MCF 10A (cell line): ENCODE measurements at places on chromosomes 7 and 10.

DNA sequence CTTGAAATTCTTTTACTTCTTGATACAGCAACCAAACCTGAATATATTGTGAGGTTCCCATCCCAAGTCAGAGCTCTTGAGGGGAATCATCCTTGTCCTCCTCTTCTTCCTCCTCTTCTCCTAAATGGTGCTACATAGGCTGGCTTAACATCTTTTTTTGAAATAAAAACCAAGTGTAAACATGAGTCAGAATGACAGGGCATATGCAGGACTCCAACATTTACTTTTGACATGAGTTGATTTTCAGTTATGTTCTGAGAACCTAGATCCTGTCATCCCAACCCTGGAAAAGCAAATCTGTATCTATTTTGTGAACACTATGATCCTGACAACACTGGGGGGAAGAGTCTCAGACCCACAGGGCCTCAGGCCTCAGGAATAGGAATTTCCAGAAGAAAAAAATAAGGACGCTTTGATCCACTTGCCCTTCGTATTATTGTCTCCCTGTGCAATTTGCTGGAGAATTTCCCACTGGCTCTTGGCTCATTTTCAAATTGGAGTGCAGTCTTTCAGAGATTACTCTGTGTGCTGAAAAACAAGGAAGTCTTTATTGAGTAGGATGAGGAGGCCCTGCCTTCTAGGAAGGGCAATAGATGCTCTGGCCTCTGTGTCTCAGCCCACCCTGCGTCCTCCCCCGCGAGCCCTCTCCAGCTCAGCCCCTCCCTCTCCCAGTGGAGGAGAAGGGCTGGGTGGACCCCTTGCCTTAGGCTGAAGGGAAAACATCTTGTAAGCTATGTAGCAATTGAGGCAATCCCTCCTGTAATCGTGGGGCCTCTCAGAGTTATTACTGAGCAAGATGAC lies 121.6 kb downstream of the CREB5 start:
- no peak for DNase-seq

GRCh38 chr7:135159359-135160085 lies 11.0 kb downstream of the CYREN start:
- DNase-seq, result no peak

- DNase-seq, result peak; percentile 20
Measured at GRCh38 chr7:20539201-20539600, 76.3 kb upstream of the ABCB5 start.

- DNase-seq, result peak; percentile 66
Measured at GRCh38 chr10:119608316-119609155, 11.8 kb upstream of the TIAL1 start.

- DNase-seq, result no peak
Measured at GRCh38 chr7:159271781-159272180, 127.1 kb upstream of the VIPR2 start.

DNA sequence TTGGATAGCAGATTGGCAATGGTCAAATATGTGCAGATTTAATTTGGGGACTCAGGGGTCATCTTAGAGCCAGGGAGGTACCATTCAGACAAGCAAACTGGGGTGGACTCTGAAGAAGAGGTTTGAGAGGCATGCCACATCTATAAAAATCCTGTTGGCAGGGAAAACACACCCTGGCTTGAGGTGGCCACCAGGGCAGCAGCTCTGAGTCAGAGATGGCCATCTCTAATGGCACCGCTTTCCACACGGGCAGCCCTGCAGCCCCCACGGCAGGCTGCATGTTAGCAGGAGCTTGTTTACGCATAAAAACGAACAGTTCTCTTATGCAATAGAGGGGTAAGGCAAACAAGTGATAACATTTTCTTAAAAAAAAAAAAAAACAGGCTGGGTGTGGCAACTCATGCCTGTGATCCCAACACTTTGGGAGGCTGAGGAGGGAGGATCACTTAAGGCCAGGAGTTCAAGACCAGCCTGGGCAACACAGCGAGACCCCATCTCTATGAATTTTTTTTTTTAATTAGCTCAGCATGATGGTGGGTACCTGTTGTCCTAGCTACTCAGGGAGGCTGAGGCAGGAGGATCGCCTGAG lies 14.9 kb downstream of the DLG5 start:
- DNase-seq, result peak; percentile 79

- DNase-seq, result no peak
Measured at GRCh38 chr10:6702030-6702429, 122.0 kb upstream of the PRKCQ start.

DNA sequence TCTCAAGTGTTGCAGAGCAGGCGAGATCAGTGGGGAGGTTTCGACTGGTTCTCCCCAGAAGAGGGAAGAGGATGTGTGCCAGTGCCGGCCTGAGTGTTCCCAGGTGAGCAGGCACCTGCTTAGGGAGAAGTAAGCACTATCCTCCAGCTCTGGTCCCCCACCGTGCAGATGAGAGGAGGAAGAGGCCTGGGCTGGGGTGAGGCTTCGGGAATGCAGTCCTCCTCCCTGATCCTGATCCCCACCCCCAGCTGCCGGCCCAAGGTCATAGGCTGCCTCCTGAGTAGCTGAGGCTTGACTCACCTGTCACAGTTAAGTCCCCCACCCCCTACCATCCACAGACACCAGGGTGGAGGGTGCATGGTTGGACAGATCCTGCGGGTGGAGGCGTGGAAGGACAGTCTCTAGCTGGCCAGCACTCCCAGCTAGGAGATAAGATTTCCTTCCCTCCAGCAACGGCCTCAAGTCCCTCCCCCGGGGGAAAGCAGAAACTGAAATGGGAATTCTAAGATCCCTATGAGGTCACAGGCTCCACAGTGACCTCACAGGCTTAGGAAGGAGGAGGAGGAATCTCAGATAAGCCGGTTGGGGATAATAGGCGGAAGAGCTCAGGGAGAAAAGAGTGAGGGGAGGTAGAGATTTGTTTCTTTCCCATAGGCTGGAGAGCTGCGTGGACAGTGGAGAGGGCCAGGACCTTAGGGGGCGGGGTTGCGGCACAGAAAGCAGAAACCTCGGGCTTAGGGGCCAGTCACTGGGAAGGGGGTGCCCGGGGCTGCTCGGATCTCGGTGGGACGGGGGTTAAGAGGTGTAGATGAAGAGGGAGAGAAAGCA lies 1.0 kb downstream of the LRCH4 start:
- DNase-seq, result peak; percentile 30

DNA sequence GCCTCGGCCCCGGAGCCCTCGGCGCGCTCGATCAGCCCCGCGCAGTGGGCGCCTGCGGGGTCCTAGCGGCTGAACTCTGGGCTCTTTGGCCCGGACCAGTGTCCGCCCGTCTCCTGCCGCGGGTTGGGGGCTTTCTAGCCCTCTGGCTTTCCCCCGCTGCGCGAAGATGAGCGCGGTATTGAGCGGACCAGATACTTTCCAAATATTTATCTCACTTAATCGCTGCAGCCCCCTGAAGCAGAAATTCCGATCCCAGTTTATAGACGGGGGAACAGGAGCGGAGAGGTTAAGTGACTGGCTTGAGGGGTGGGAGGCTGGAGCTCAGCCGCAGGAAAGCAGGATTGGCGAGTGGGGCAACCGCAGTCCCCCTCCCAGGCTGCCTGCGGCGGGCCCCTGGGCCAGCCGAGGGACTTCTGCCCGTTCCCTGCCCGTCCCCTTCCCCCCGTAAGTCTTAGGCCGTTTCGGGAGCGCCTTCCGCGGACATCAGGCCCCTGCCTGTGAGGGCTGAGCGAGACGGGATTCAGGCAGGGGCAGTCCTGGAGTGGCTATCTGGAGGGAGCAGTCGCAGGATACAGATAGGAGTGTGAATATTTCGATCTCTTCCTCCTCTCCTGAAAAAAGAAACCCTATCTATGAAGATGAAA lies 565 bp downstream of the STRIP2 start:
- peak; percentile 11 for DNase-seq

DNA sequence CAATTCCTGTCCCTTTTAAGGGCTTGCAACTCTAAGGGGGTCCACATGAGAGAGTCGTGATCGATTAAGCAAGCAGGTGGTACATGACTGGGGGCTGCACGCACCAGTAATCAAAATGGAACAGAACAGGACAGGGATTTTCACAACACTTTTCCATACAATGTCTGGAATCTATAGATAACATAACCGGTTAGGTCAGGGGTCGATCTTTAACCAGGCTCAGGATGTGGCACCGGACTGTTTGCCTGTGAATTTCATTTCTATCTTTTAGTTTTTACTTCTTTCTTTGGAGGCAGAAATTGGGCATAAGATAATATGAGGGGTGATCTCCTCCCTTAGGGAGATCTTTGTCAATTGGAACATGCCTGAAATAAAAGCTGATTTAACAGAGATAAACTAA lies 370.1 kb downstream of the IPMK start:
- no peak for DNase-seq

DNA sequence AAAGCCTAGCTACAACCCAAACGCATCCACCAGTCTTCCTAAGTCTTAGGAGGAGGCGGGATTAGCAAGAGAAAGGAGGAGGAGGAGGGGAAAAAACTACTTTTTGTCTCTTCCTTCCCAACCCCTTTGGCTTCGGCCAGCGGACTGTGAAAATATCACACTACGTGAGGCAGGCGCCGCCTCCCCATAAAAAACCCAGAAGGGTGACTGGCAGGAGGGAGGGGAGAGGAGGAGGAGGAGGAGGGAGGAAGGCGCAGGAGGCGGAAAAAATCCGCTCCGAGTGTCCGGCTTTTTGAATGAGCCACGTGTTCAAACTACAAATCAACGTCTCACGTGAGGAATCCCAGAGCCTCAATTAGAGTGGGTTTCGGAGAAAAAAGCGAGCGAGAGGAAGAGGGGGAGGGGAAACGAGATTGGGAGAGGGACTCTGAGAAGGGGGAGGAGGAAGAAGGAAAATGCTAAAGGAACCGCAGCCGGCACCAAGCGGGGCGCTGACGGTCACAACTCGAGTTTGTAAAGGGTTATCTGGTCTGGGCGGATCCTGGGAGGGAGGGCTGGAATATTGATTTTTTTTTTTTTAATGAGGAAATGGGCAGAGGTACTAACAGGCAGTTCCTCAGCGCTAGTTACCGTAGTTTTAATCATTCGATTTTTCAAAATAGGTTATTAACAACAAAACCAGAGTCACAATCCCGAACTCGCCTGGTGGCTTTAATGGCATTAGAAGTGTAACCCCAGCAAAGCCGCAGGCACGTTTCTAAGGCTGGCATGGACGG lies at the start of gene IGF2BP3:
Gene IGF2BP3 (minus strand): TSS at position 162 of the 776 bp plus-strand sequence. CDS start 381 bp downstream, outside the sequence.
- peak; percentile 98 for DNase-seq

GRCh38 chr10:50346942-50347341 lies 95.6 kb upstream of the ASAH2 start:
- DNase-seq, result no peak

DNA sequence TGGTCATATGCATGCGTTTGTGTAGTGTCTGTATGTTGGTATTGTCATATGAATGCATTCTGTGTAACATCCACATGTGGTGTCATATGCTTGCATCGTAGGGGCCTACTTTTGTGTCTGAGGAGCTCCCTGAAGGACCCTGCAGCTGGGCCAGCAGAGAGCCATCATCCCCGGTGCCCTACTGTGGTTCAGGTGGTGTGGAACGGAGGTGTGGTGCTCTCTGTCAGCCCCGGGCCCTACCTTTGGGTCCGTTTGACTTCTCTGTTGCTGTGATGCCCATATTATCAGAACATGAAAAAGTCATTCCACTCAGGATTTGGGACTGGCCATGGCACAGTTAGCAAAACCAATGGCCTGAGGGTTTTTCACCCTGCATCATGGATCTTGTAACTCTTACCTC lies 217.9 kb downstream of the ADARB2 start:
- DNase-seq, result no peak
